ENCODE measurements at places on chromosomes 3 and 15. TPM values are rescaled to one million over a fixed set of nuclear protein-coding genes. Genes with fewer than 3 reads are reported as not detected.

- H3K4me1 ChIP-seq = no peaks in the 10 kb centered on the region
- no peak overlapping the region for H3K4me3 ChIP-seq
- no peaks in the 10 kb centered on the region for H3K27me3 ChIP-seq
- H3K36me3 ChIP-seq = no peaks in the 10 kb centered on the region
Measured at GRCh38 chr15:89230277-89230676, 8.9 kb upstream of the RLBP1 start.

DNA sequence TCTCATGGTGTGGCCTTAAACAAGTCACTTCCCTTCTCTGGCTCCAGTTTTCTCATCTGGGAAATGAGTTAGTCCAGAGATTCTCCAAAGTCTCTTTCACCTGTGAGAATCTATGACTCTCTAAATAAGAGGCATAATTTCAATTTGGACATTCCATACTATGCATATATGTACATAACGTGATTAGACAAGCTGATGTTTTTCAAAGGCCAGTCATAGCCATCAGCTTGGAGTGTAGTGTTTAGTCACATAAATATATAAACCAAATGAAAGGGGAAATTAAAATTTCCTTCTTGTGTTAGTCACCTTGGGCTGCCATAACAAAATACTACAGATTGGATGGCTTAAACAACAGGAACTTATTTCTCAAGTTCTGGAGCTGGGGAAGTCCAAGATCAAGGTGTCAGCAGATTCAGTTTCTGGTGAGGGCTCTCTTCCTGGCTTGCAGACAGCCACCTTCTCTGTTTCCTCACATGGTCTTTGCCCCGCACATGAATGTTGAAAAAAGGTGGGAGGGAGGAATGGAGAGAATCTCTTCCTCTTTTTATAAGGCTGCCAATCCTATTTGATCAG, 19.4 kb downstream of the TMEM41A start:
- H3K4me3 ChIP-seq = no peak overlapping the region
- H3K36me3 ChIP-seq = no peaks in the 10 kb centered on the region
- H3K27ac ChIP-seq = no peak overlapping the region

GRCh38 chr3:72663429-72663828, 184.8 kb downstream of the SHQ1 start:
- no peaks in the 10 kb centered on the region for H3K4me1 ChIP-seq
- H3K4me3 ChIP-seq = no peak overlapping the region
- H3K27me3 ChIP-seq = no peaks in the 10 kb centered on the region
- H3K36me3 ChIP-seq = no peaks in the 10 kb centered on the region
- DNase-seq = no peak
- H3K27ac ChIP-seq = no peak overlapping the region

DNA sequence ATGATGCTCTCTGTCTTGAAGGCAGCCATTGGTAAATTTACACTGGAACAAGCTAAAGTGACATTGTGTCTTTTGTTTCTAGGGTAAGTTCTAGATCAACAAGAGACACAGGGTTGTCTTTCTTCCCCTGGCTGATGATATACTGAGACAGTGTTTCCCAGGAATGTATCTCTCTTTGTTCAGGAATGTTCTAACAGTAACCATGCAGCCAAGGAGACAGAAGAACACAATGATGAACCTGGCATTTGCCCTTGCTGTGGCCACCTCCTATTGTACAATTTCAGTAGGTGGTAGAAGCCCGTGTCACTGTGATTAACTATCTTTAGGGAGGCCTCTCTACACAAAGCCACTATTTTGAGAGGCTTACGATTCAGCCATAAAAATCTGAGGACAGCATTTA, 130.7 kb downstream of the LRTM1 start:
- no peaks in the 10 kb centered on the region for H3K36me3 ChIP-seq
- H3K27me3 ChIP-seq = no peaks in the 10 kb centered on the region
- DNase-seq = no peak
- H3K27ac ChIP-seq = no peak overlapping the region
- H3K4me1 ChIP-seq = no peaks in the 10 kb centered on the region

- H3K27ac ChIP-seq = no peak overlapping the region
- no peaks in the 10 kb centered on the region for H3K36me3 ChIP-seq
- H3K4me1 ChIP-seq = no peaks in the 10 kb centered on the region
Measured at GRCh38 chr3:174191380-174191779, 667.8 kb upstream of the NAALADL2 start.

DNA sequence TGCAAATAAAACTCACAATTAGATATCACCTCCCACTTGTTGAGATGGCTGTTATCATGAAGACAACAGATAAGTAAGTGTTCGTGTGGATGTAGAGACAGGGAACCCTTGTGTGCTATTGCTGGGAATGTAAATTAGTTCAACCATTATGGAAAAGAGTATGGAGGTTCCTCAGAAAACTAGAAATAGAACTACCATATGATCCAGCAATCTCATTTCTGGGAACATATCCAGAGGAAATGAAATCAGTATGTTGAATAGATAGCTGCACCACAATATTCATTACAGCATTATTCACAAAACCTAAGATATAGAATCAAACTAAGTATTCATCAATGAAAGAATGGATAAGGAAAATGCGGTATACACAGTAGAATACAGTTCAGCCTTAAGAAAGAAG, 418.7 kb upstream of the CNTN6 start:
- no peak for DNase-seq
- H3K4me3 ChIP-seq = no peak overlapping the region
- no peaks in the 10 kb centered on the region for H3K36me3 ChIP-seq
- H3K4me1 ChIP-seq = no peaks in the 10 kb centered on the region
- H3K27me3 ChIP-seq = no peaks in the 10 kb centered on the region
- H3K27ac ChIP-seq = no peak overlapping the region

DNA sequence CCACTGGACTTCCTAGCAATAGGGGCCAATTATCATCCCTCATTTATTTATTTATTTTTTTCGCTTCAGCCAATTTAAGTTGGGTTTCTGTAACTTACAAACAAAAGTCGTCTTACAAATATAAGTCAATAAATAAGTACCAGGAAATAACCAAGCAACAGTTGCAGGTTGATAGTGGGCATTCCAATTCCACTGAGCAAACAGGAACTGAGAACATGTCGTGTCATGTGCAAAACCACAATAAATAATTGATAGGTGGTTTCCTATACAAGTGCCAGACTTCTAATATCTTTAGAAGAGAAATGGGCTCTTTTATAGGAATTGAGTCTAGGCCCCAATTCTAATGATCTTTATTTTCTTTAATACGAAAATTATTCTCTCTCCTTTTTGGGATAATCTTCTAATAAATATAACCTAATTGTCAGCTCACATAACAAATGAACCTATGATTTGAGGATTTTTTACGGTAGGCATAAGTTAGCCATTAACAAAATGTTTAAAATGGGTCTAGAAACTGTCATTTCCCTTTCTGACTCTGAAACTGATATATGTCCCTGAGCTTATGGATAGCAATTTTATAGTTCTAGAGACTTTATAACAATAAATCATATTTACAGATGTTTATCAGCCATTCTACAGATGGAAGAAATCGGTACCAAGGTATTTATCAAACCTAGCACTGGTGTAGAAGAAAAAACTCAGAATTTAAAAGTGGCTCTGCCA, 571.8 kb downstream of the FOXP1 start:
- H3K36me3 ChIP-seq = no peaks in the 10 kb centered on the region
- no peak overlapping the region for H3K27ac ChIP-seq
- no peaks in the 10 kb centered on the region for H3K27me3 ChIP-seq
- DNase-seq = no peak

DNA sequence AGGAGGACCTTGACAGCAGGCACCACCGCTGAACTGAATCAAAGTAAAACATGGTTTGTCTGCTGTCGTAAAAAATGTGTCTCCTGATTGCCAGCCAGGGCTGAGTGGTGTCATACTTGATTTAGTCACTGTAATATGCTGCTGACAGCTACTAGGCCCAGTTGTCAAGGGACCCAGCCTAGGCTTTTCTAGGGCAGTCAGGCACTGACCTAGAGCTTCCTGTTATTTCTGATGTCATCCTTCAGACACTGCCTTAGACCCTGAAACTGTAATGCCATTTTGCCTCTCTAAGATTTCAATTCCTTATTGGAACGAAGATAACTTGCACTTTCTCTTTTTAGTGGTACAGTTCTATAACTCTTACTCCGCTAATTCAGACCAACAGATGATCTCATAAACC, 2.6 kb upstream of the MRPL3 start:
- DNase-seq = no peak
- no peak overlapping the region for H3K27ac ChIP-seq
- peaks cover 7% of the 10 kb centered on the region for H3K4me1 ChIP-seq
- H3K27me3 ChIP-seq = no peaks in the 10 kb centered on the region
- H3K36me3 ChIP-seq = no peaks in the 10 kb centered on the region

DNA sequence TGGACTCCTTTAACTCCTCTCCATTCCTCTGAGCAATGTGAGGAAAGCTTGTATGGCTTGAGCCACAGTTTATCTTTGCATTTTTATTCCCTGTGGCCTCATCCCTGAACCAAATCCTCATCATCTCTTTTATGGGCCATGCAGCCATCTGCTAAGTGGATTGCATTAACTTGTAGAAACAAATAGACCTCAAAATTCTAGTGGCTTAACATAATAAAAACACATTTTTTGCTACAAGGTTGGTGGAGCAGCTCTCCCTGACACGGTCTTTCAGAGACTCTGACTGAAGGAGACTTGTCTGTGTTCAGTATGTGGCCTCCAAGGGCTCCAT, 135.3 kb downstream of the RPL22L1 start:
- no peak overlapping the region for H3K4me3 ChIP-seq
- H3K36me3 ChIP-seq = no peaks in the 10 kb centered on the region
- H3K27me3 ChIP-seq = no peaks in the 10 kb centered on the region
- H3K4me1 ChIP-seq = peaks cover 8% of the 10 kb centered on the region
- H3K27ac ChIP-seq = no peak overlapping the region

DNA sequence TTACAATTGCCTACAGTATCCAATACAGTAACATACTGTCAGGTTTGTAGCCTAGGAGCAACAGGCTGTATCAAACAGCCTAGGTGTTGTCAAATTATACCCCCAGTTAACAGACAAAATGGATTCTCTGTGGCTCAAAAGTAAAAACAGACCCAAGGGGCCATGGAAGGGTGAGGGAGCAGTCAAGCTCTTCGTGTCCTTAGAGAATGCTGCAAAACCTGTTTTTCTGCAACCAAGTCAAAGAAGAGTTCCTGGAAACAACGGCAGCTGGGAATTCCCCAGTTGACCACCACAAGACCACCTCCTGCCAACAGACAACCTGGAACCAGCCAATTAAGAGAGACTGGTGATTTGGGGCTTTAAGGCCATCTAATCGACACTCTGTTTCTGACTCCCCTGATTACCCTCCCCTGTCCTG, 11.1 kb upstream of the THUMPD3 start:
- no peaks in the 10 kb centered on the region for H3K27me3 ChIP-seq
- no peaks in the 10 kb centered on the region for H3K36me3 ChIP-seq
- no peaks in the 10 kb centered on the region for H3K4me1 ChIP-seq
- DNase-seq = no peak

DNA sequence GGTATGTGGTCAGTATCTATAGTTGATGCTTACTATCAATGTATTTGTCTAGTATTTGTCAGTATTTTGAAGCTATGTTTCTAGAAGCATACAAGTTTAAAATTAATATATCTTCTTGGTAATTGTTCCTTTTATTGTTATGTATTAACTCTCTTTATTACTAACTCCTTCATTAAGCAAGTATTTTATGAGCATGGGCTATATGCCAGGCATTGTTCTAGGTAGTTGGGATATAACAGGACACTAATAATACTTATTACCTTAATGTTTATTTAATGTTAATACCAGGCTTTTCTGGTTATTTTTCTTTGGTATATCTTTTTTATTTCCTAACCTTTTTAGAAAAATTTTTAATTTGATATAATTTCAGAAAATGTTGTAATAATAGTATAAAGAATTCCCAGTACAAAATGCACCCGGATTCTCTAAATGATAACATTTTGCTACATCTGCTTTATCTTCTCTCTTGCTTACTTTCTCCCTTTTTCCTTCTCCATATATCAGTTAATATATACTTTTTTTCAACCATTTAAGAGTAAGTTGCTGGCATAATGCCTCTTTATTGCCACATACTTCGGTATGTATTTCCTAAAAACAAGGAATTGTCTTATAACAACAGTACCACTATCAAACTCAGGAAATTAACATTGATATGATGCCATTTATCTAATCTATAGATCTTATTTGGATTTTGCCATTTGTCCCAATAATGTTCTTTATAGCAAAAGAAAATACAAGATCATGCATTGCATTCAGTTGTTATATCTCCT, 30.9 kb downstream of the LRRC49 start:
- no peak overlapping the region for H3K27ac ChIP-seq
- no peaks in the 10 kb centered on the region for H3K36me3 ChIP-seq
- H3K4me1 ChIP-seq = no peaks in the 10 kb centered on the region
- no peak for DNase-seq
- H3K4me3 ChIP-seq = no peak overlapping the region

GRCh38 chr3:17021614-17022013, 136.9 kb downstream of the PLCL2 start:
- no peak overlapping the region for H3K4me3 ChIP-seq
- no peak overlapping the region for H3K27ac ChIP-seq
- DNase-seq = no peak
- no peaks in the 10 kb centered on the region for H3K36me3 ChIP-seq

The AGBL1 gene
- not detected for total RNA-seq

The NR1I2 gene
- 0.20 TPM for total RNA-seq
